ENCODE measurements at places on chromosomes 4 and X.

DNA sequence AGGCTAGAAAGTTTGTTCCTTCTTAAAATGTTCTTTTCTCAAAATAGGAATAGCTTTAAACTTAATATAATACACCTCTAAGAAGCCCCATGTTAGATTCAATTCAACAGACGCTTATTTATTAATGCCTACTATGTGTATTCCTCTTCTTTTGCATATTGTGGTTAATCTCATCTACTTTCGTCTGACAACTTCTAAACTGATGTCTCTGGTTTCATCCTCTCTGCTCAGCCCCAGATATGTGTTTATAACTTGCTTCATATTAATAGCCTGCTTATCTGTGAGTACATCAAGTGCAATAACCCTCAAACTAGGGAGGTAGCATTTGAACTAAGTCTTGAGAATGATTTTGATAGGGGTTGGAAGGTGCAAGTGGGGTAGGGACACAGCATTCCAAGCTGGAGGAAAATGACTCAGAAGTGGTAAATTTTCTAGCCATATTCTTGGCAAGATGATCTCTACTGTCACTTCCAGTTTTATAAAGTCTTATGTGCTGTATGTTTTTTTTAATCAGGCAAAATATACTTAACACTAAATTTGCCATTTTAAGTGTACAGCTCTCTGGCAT, 37.0 kb downstream of the STK26 start:
- no peak for DNase-seq

GRCh38 chrX:40663078-40663740, 15.8 kb upstream of the CXorf38 start:
- DNase-seq = no peak

DNA sequence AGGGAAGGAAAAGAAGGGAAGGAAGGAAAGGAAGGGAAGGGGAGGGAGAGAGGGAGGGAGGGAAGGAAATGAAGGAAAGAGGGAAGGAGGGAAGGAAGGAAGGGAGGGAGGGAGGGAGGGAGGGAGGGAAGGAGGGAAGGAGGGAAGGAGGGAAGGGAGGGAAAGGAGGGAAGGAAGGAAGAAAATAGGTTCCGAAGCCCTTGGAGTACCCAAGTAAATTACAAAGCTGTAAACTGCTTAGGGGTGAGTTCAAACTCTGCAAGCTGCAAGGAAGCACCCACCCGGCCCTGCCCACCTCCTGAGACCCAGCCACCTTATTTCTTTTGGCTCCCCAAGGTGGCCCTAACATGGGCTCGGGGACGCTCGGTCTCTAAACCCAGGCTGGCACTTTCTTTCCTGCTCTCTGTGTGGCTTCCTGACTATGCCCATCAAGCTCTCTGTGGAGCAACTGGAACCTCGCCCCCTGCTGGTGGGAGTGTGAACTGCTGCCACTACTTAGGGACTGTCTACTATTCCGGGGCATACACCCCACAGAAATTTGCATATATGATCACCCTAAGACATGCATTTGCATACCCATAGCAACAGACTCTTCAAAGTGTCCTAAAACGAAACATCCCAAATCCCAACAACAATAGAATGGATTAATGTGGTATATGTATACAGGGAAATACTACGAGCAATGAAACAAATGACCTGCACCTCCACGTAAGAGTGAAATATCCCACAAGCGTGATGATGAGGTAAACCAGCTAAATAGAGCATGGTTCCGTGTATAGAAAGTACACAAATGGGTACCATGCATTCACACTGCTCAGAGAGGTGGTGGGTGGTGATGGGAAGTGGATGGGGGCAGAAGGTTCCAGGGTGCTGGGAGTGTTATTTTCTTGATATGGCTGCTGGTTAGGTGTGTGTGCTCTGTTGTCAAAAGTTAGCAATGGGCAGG, 151.7 kb upstream of the TBL1X start:
- no peak for DNase-seq

- no peak for DNase-seq
Observed at GRCh38 chr4:76688619-76689144, 209.3 kb downstream of the SOWAHB start.

DNA sequence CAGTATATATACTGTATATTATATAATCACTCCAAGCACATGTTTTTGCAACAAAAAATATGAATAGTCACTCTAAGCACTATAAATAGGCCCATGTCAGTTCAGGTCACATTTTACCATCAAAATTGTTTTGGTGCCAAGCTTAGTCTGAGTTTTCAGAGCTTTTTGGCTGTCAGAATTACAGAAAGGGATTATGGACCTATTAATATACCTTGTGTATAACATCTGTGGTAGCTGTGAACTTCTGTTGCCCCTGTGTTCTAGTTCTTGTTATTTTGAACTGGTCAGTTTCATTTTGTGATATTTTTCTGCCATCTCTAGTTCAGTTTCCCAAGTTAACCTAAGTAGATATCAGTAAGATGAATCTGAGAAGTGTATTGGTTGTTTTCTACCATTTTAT, 22.9 kb downstream of the EXOC1 start:
- no peak for DNase-seq

DNA sequence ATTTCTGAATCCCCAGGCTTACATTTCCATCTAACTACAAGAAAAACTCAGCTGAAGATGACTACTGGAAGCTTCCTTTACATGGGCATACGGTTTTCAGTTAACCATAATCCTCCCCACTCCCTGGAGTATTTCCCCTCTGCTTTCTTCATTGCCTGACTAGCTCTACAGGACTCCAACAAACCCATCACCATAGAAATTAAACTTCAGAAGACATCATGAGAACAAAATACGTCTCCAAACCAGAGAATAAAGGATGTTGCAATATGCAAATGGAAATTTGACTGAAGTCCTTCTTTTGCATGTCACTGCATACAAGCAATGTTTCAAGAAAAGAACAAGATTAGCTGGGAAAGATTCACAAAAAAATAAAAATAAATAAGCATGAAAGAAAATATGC, 170.2 kb upstream of the PCDH18 start:
- no peak for DNase-seq

- no peak for DNase-seq
Observed at GRCh38 chr4:131426023-131426758, 1722.9 kb upstream of the PCDH10 start.

GRCh38 chr4:1493540-1494287, 87.5 kb upstream of the NKX1-1 start:
- DNase-seq = no peak

- DNase-seq = no peak
Observed at GRCh38 chr4:40200875-40201801, 4.3 kb downstream of the RHOH start.

All from esophagus muscularis mucosa (tissue), 4 donors.